ENCODE measurements at places on chromosomes 5 and 9.

GRCh38 chr5:157892974-157893373 lies 34.0 kb upstream of the CLINT1 start:
- no peak for DNase-seq

GRCh38 chr9:38031594-38031993 lies 37.4 kb downstream of the SHB start:
- no peak for DNase-seq

- DNase-seq, result no peak
Observed at GRCh38 chr5:111058064-111058463, 13.4 kb upstream of the TSLP start.

DNA sequence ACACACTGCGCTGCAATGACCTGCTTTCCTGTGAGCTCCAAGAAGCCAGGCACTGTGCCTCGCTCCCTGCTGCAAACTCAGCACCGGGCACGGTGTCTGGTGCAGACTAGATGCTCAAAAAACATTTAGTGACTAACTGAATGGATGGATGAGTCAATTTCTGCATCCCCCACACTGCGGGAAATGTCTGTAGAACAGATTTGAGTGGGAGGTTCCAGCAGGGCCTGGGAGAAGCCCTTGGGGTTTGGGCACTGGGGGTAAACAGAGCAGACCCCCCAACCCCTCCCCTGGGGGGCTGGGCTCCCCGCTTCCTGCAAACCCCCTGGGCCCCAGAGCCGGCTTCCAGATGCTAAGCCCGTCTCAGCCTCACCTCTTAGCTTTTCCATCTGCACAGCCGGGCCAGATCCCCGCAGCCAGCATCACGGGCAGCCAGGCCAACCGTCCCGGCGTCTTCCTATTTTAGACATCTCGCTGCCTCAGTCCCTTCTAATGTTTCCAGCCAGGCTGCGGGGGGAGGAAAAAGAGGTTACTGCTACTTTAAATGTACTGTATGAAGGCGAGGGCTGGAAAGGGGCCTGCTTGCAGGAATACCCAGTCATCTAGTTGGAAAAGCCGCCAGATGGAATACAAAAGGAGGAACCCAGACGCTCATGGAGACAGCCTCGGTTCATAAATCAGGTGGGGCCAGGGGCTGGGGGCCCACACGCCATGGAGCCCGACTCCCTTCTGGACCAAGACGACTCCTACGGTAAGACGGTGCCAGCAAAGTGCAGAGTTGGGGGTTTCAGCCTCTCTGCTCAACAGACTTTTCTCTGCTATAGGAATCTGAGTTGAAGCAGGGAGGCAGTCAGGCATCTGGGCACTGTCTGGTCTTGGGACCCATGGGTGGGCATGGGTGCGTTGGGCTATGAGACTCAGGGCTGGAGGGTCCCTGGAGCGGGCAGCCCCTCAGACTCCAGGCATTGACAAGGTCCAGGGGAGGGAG lies 67.1 kb upstream of the GGTA1 start:
- DNase-seq, result no peak

DNA sequence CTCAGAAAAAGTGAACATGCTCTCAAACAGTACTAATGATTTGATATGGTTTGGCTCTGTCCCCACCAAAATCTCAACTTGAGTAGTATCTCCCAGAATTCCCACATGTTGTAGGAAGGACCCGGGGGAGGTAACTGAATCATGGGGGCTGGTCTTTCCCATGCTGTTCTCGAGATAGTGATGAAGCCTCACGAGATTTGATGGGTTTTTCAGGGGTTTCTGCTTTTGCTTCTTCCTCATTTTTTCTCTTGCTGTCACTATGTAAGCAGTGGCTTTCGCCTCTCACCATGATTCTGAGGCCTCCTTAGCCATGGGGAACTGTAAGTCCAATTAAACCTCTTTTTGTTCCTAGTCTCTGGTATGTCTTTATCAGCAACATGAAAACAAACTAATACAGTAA lies 401.3 kb downstream of the BNC2 start:
- no peak for DNase-seq

DNA sequence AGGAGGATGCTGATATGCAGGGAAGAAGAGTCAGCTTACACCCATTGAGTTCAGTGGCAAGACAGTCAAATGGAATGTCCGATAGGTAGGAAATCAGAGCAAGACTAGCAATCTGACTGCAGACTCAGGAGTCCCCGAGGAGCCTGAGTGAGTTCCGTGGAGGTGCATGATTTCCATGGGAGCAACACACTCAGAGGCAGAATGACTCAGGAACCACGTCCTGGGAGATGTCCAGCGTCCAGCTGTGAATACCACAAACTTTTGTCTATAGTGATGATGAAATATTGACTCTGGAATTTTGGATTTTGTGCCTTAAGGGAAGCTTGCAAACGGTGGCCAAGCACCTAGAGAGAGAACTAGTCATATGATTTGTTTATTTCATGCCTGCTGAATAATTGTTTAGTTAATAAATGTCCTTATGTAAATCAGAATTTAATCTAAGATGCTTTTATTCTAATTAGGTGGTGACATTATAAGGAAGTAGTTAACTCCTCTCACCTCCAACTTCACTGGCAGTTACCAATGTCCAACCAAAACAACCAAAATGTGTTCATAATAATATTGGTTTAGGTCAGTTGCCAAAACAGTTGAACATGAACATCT lies 100.4 kb downstream of the PDE4D start:
- no peak for DNase-seq

DNA sequence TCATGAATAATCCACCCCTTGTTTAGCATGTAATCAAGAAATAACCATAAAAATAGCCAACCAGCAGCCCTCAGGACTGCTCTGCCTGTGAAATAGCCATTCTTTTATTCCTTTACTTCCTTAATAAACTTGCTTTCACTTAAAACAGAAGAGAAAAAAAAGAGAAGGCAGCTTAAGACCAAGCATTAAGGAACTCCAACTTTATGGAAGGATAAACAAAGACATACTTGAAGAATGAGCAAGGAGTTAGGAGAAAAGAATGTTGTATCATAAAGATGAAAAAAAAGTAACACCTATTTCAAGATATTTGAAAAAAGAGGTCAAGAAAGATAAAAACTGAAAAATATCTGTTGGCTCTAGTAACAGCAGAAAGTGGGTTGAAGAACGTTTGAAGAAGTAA lies 107.6 kb downstream of the RNF180 start:
- DNase-seq, result no peak

DNA sequence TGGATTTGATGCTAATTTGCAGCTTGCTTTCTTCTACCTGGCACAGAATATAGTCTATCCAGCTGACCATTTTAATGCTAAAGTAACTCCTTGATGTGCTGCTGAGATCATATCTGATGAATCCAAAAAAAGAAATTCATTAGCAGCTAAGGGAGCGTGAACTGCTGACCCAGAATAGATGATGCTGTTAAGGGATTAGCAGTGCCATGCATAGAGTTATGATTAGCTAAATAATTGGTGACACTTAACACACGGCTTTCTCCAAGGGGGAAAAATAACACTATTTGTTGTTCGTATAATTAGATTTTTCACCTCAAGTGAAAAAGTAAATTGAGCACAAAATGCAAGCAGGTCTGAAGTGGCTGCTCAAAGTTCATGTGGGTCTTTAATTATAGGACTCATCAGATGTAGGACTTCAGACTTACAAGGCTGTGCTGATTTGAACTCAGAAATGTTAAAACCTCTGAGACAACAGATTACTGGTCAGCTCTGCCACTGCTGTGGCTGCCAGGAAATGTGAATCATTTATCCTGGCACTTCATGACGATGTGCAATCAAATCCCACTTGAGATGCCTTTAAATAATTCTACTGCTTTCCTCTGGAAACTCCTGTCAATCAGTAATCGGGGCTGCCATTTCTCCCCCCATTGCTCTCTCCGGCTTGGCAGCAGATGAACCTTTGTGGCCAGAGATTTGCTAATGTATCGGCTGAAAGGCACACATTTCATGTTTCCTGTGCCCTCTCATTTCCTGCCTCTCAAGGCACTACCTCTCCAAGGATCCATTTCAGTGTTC lies 291.6 kb upstream of the C9orf72 start:
- peak; percentile 15 for DNase-seq

- peak; percentile 58 for DNase-seq
Observed at GRCh38 chr9:89992326-89993198, 387.8 kb downstream of the GADD45G start.

DNA sequence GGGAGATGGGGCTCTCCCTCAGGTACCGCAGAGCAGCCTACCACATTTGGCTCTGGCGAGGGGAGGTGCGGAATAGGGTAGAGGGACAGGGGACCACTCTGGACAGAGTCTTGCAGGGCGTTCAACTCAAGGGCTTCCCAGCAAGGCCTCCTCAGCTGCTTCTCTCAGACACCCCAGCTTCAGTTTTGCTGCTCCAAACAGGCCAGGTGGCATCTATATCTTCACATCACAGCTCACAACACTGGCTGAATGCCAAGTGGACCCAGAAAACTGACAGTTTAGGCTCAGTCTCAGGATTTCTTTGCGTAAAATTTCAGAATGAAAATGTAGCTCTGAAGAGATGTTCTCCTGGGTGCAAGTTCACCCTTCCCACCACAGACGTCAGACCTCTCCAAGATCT lies 592.6 kb upstream of the ADAMTS16 start:
- DNase-seq, result no peak

DNA sequence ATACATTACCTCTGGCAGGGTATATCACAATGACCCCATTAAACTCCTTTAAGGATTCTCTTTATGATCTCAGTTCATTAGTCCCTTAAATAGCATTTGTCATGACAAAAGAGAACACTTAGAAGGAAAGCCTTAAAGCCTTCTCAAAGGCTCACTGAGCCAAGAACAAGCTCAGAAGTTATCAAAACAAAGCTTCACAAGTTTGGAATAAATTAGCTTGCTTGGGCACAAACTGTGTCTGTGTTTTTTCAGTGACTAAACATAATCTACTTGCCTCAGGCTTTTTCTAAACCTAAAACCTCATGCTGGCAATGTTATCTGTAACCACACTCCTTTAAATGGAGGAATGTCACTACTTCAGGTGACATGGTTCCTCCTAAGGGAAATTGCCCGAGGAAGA lies 1114.9 kb upstream of the C9orf72 start:
- no peak for DNase-seq

- DNase-seq, result no peak
Observed at GRCh38 chr9:6790866-6791265, 33.1 kb downstream of the KDM4C start.

GRCh38 chr9:78026947-78027346 lies 4.7 kb downstream of the GNAQ start:
- no peak for DNase-seq

- no peak for DNase-seq
Observed at GRCh38 chr5:68457285-68457684, 241.7 kb downstream of the PIK3R1 start.

DNA sequence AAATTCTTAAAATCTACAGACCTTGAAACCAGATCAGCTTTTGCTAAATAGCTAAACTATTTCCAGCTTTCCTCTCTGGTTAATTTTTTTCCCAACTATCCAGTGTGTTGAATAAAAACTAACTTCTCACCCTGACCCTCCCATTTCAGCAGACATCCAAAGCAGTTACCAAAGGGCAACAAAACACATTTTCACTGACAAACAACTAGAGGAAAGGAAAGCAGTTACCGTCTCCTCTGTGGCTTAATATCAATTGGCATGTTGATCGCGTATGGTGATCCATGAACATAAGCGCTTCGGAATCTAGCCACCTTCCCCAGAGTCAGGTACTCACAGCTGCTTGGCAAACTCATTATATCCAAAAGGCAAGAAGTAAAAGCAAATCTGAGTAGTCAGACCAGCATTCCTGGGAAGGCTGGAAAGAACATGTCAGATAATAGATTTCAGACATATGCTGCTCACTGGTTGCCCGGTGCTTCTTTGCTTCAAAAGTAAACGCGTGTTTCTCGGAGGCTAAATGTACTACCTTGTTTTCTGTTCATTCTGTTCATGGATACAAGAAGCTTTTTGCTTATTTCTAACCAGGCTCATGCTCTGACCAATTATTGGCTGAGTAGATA lies 463.4 kb downstream of the PDE4D start:
- DNase-seq, result no peak

DNA sequence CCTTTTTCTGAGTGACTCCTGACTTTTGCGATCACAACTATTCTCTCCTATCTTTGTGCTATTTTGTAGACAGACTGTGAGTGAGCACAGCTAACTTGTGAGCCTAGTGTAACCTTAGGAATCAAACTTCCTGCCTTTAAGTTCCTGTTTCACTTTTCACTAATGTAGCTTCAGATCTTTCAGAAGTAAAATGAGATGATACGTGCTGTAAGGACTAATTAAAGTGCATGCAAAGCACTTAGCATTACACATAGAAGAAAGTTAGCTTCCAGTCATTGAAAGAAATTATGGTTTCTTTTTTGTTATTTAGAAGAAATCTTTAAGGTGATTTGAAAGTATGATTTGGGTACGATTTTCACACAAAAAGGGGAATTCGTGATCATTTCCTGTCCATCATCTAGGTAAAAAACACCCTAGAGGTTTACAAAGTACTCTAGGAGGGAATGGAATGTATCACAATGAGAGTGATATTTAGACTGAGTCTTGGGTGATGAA lies 122.7 kb downstream of the ST8SIA4 start:
- no peak for DNase-seq

GRCh38 chr5:22372376-22372775 lies 480.8 kb downstream of the CDH12 start:
- no peak for DNase-seq
